ENCODE measurements at places on chromosomes 4 and X.

DNA sequence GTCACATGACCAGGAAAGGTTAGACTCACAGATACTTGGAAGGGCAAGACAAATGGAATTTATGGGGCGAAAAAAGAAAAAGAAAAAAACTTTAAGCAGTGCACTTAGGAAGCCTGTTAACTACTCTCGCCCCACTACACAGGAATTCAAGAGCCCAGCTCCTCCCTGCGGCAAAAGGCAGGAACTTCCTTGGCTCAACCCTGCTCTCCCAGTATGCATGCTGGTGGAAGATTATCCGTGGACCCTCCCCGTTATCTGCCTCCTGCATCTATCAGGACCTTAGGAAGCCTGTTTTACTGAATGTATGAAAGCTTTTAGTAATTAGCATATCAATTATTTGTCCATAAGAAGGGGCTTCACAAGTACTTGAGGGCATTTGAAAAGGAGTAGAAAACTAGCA, 40.1 kb upstream of the RPA4 start:
- DNase-seq = no peak

DNA sequence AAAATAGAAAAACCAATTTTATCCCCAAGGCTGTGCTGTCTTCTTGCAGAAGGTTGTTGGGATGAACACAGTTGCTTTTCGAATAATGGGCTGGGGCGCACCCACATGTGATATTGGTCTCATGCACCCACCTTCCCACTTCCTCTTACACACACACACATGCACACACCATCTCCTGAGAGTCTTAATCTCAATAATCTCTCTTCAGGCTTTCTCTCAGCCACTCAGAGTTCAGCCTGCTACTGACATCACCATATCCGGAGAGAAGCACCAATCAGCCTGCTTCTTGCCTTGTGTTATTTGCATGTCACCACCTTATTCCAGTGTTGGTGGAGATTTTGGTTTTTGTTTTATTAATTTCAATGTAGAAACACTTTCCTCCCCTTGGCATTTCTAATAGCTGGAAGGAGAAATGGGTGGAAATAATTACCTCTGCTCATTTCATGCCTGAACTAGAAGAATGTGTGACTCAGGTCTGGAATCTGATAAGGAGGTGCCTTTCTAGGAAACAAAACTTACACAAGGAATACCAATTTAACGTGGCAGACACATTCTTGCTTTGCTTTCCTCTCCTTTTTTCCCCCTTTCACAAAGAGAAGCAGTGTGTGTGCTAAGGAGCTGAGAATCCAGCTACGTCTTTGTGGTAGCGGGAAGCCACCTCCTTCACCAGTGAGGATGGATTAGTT, 400.2 kb downstream of the MID1IP1 start:
- no peak for DNase-seq

DNA sequence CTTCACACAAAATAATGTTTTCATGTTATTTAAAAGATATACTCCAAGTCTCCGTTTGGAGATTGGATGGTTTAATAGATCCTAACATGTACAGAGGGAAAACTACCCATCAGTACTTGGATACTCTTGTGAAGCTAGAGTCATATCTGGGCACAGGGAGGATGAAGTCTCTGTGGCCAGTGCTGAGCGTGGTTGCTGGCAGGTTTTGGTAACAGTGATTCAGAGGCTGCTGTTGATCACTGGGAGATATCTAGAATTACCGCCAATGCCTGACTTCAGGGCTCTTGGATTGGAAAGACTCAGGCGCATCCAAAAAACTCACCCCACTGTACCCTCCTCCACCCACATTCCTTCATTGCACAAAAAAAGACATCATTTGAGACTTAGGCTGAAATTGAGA, 107.2 kb upstream of the PGRMC2 start:
- no peak for DNase-seq

DNA sequence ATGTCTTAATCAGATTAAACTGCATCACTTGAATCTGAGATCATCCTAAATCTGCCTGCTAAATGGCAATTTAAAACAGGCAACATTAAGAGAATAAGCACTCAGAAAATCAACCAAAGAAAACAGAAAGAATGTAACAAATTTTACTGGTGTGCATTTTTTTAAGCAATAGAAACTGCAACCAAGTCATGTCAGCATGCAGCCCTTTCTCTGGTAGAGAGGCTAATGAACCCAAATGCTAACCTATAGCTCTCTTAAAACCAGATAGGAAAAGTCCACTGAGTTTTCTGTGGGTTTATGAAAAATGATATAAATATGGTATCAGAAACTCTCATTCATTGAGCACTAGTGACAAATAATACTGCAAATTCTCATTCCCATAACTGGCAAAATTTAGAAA, 35.6 kb downstream of the COL25A1 start:
- DNase-seq = no peak

- DNase-seq = no peak
Measured at GRCh38 chr4:101707596-101707995, 82.9 kb upstream of the BANK1 start.

- DNase-seq = no peak
Measured at GRCh38 chr4:20384456-20384855, 132.8 kb downstream of the SLIT2 start.

GRCh38 chrX:1464041-1464970, 11.6 kb upstream of the ASMTL start:
- DNase-seq = peak; percentile 17

GRCh38 chr4:1194010-1194900, 21.9 kb upstream of the SPON2 start:
- no peak for DNase-seq

DNA sequence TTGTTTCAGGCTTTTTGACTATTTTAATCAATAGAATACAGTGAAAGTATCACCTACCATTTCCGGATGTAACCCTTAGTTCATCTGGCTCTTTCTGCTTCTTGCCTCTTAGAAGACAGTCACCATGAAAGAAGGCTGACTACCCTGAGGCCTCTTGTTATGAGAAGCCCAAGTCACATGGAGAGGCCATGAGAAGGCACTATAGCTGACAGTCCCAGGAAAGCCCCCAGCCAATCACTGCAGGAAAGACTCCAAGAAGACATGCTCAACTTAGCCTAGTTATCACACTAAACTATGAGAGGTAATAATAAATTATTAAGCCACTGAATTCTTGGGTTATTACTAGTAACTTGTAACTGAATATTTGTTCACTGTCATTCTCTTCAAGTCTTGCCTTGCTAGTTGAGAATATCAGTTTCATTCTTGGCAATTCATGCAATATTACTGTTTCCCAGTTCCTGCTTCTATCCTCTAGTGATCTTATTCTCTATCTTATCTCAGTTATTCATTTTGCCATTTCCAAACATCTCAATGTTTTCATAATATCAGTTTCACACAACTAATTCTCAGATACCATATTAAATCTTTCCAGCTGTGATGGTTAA, 57.1 kb upstream of the GUCY1A1 start:
- no peak for DNase-seq

DNA sequence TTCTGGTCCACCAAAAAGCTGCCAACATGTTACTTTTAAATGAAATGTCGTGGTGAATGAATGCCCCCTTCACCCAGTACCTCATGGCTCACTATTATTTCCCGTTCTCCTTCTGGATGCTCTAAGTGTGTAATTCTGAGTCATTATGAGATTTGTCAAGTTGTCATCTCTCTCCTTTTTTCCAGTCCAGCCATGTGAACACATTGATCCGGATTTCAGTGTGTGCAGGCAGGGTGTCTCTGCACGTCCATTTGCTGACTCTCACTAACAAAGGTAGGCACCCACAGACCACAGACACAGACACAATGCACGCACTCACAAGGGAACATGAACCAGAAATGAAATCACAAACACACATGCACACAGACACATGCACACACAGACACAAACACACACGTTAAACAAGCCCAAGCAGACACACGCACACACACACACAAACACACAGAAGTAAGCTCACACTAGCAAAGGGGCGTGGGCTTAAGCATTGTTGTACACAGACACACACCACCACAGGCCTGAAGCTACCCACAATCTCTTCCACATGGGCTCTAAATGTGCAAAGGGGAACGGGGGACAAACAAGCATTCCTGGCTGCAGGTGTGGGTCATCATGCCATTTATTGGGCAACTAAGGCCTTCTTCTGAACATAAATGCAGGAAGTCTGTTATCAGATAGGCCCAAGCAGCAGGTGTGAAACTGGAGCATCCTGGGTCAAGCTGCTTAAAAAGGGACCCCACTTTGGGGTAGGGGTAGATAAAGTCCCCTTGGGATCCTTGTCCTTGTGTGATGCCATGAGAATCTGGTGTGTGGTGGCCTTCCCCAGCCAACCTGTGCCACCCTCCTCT, 58.1 kb downstream of the NBDY start:
- no peak for DNase-seq

DNA sequence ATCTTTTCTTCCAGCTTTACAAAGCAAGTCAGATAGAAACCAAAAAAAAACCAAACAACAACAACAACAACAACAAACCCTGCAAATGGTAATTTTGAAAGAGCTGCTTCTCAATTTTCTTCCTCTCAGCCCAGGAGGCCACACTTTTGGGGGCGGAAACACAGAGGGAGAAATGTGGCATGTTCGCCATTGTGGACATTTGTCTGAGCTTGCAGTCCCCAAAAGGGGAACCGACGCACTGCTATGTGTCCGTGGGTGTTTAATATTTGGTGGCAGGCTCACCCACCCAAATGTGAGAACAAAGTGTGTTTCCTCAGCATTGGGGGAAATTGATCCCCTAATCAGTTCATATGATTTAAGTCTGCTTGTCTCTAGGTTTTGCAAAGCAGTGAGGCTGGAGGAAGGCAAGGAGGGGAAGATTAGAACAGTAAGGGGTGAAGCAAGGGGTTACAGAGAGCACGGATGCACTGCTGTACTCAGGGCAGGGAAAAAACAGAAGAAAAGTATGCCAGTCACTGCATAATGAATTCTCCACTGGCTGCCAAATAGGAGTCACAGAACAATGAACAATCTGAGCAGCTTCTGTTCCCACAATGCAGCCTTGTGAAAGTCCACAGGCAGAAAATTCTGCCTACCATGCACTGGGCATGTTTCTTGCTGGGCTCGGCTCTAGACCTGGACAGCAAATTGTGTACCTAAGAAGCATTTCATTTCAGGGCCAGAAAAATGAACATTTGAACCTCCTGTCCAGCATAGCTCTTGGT, 74.7 kb upstream of the GPM6B start:
- no peak for DNase-seq

DNA sequence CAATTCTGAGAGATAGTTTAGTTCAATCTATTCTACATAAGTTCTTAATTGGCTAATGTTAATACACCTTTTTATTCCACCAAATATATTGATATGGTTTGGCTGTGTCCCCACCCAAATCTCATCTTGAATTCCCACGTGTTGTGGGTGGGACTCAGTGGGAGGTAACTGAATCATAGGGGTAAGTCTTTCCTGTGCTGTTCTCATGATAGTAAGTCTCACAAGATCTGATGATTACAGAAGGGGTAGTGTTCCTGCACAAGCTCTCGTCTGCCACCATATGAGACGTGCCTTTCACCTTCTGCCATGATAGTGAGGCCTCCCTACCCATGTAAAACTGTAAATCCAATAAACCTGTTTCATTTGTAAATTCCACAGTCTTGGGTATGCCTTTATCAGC, 11.3 kb downstream of the PPA2 start:
- no peak for DNase-seq

DNA sequence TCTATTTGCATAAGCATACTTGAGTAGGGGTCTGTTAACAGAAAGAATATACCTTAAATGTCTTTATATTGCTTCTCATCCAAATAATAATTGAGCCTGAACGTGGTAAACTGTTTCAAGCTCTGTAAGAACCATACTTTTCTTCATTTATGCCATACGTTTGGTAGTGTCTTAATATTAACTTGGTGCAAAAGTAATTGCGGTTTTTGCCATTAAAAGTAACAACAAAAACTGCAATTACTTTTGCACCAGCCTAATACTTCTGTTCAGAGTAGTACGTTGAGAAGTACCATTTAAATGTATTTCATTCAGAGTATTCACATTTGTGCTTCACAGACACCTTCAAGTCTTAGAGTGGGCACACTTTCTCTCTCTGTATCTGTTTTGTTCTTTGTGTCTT, 60.5 kb downstream of the DDIT4L start:
- DNase-seq = no peak

DNA sequence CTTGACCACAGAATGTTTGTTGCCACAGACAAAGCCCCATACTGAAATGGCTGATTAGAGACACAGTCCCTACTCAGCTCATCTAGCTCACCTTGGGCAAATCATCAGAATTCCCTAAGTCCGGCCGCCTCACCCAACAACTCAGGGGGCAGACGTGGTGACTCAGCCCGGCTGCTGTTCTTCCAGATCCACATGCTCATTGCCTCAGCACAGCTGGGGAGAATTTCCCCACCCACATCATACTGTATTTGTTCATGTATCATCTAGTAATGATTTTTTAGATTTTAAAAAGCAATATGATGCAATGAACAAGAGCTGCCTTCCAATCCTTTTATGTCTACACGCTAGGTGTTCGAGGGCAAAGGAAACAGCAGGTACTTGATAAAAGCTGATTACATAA, 333.8 kb upstream of the TENM3 start:
- DNase-seq = no peak

DNA sequence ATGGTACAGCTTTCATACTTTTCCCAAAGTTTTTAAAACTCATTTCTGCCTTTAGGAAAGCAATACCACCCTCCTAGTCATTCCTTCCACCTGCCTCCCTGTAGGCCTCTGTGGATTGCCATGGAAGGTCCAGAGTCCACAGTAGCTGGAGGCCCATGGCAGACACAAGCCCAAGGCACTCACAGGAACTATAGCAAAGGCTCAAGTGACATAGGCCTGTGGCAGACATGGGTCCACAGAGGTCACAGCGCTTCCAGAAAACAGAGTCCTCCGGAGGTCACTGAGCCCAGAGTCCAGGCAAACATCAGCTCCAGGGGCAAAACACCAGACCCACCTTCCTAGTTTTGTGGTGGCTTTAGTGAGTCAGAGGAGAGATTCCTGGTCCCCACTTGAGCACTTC, 147.6 kb upstream of the ATP6AP2 start:
- DNase-seq = no peak

DNA sequence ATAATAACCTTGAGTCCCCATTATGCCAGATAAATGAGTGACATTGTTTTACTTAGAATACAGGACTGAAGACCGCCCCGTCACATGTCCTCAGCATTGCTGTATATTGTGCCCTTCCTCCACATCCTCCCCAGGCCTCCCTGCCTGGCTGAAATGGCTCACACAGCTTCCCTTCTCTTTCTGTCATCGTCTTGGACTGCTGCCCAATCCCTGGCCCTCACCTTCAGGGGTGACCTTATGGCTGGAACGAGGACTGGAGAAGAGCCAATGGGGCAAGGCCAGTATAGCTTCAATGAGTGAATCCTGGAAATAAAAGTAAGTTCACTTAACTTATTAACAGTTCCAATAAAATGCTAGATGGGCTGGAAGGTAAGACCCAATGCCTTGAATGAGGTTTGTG, 2.7 kb downstream of the KCNE5 start:
- no peak for DNase-seq

DNA sequence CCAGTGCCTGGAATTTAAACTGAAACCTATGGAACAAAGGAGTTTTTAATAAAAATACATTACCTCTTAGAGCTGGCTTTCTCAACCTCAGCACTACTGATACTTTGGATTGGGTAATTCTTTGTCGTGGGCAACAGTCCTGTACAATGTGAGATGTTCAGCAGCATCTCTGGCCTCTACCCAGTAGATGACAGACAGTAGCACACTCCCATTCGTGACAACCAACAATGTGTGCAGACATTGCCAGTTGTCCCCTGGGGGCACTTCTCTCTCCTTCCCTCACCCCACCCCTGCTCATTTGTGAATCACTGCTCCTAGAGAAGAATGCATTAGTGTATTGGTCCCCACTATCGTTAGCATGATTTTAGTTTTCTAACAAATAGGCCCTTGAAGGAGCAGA, 16.2 kb downstream of the GPAT3 start:
- DNase-seq = no peak

GRCh38 chr4:7015383-7016035, 27.7 kb upstream of the TADA2B start:
- no peak for DNase-seq

GRCh38 chrX:123871309-123871708, 11.5 kb downstream of the XIAP start:
- no peak for DNase-seq

Measured in stimulated activated CD4-positive, alpha-beta T cell treated with anti-CD3 and anti-CD28 coated beads, Interleukin-2, amount 100 ng/mL, for 24 hours (primary cell).